ENCODE measurements at places on chromosomes 13 and 19. TPM values are rescaled to one million over a fixed set of nuclear protein-coding genes. Genes with fewer than 3 reads are reported as not detected.

GRCh38 chr19:29497241-29497640 lies 28.6 kb upstream of the VSTM2B start:
- DNase-seq = no peak

DNA sequence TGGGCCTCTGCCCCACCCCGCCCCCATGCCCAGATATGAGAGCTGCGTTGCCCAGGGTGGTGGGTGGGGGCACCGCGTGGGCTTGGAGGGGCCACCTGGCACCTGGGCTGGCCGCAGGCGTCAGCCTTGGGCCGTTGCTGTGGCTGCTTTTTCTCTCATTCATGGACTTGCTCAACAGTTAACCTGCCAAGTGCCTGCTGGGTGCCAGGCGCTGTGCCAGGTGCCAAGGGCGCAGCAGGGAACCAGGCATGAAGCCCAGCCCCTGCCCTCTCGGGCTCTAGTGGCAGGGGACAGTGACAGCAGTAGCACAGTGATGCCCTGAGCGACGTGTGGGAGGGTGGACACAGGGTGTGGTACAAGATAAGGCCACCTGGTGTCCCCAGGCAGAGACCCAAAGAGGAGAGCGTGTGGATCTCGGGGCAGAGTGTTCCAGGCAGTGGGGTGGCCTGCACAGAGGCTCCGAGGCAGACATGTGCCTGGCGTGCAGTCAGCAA lies 28.1 kb downstream of the DHX34 start:
- DNase-seq = no peak

DNA sequence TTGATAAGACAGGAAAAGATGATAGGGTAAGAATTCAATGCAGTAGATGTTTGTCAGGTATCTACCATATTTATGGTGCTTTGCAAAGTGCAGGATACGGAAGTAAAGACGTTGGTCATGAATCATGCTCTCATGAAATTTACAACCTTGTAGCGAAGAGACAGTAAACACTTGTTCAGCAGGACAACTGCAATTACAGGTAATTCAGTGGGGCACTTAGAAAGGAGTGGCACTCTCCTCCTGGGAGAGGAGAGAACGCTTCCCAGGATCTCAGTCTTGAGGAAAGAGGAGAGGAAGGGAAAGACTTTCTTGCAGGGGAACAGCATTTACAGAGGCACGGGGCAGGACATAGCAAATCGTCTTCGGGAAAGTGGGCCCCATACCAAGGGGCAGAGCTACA lies 46.4 kb downstream of the SOX1 start:
- no peak for DNase-seq

Gene PRR12
- total RNA-seq = 51.4 TPM

Gene ZNF541
- not detected for total RNA-seq
